ENCODE measurements at places on chromosomes 16 and 17.

DNA sequence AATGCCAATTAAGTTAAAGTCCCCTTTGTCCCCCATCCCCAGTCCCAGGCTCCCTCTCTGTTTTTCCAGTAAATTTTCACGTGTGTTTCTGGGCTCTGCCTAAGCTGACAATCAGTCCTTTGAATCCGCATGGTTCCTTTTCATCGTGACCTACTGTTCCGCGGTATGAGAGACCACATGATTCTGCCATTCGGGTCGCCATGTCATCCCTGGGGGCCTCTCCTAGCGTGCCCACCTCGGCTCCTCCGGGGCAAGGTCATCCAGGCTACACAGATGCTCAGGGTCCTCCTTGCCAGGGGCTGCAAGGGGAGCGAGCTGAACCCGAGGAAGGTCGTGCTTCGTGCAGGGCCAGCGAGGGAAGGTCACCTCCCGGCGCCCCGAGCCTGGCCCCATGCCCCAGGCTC lies 157.6 kb downstream of the RAB11FIP4 start:
- DNase-seq = no peak

- DNase-seq = no peak
Observed at GRCh38 chr16:12259651-12260050, 283.1 kb downstream of the SNX29 start.

GRCh38 chr17:76687298-76688164 lies 23.2 kb downstream of the MXRA7 start:
- no peak for DNase-seq

- DNase-seq = no peak
Observed at GRCh38 chr16:1026057-1026783, 44.6 kb downstream of the SOX8 start.

- no peak for DNase-seq
Observed at GRCh38 chr16:70674221-70675014, 11.4 kb downstream of the MTSS2 start.

DNA sequence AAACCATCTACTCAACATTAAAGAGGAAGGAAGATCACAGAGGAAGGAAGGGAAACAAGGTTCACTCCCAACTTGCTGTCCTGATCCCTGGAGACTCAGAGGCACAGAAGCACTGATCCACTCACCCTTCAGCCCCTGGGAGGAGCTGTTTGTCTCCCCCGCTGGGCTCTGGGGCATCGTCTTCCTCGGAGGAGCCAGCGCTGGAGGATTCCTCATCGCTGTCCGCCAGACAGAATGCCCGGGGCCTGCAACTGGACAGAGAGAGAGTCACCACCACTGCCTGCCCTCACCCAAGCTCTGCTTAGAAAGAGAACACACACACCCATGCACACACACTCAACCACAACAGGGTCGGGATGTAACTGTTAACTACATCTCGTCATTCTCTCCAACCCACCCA lies 24.8 kb upstream of the ERN1 start:
- no peak for DNase-seq

DNA sequence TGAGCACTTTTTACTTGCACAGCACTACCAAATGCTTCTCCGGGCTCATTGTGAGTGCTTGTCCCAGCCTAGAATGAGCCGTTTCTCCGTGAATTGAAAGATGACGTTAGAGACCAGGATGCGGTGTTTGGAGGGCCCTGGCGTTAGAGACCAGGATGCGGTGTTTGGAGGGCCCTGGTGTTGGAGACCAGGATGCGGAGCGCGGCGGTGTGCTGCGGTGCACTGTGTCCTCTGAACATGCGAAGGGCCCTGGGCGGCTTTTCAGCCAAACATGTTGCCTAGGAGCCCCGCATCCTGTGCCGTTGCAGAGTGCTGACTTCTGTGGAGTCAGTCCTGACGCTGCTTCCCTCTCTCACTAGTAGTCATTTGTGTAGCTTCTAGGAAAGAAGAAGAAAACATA lies 42.7 kb downstream of the BANP start:
- no peak for DNase-seq

- no peak for DNase-seq
Observed at GRCh38 chr17:74362810-74363498, 1.3 kb upstream of the BTBD17 start.

DNA sequence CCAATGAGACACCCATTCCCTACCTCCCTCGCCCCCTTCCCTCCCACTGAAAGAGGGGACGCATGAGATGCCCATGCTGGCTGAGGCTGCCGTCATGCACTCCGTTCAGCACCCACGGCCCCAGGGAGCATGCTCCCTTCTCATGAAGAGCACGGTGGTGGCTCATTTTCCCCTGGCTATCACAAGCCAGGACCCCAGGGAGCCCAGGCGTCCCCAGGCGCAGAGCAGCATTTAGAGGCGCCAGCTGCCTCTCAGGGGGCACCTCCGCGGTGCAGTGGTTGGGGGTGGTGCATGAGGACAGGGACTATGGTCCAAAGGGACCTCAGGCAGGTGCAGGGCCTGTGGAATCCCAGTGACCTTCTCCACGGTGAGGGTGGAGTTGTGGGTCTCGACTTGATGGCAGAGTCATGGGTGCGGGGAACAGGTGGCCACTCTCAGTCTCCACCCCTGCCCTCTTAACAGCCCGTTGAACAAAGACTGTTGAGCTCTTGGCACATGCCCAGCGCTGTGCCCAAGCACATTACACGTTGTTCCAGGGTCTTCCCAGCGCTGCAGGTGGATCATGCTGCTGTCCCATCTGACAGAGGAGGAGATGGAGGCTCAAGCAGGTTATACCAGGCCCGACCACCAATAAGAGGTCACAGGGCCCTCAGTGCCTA lies 13.6 kb downstream of the KIF19 start:
- no peak for DNase-seq

GRCh38 chr17:42814633-42815399 lies 9.3 kb downstream of the BECN1 start:
- DNase-seq = no peak

DNA sequence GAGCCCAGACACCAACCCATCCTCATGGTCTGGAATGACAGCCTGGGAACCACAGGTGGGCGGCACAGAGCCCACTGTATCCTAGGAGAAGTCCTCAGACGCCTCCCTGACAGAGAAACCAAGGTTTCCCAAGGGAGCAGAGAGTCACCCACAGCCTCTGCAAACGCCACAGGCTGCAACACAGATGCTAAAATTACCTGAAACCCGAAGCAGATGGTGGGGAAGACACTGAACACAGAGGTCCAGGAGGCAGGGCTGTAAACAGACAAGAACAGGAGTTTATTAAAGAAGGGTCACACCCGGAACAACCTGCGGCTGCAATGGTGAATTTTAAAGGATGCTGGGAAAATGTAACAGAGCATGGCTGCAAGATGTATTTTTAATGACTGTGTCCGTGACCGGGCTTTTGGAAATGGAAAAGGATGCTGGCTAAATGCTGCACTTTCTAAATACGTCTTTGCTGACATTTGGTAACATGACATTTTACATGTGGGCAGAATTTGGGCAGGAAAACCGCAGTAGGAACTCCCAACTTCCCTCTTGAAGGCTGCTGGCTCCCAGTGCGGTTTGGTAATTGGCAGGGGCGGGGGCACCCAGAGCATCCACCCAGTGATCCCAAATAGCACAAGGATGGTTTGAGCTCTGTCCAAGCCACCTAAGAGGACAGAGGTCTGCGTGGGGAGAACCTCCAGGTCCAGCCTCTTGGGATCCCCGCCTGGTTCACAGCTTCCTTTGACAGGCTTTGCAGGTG lies 13.1 kb downstream of the SLC38A8 start:
- no peak for DNase-seq

DNA sequence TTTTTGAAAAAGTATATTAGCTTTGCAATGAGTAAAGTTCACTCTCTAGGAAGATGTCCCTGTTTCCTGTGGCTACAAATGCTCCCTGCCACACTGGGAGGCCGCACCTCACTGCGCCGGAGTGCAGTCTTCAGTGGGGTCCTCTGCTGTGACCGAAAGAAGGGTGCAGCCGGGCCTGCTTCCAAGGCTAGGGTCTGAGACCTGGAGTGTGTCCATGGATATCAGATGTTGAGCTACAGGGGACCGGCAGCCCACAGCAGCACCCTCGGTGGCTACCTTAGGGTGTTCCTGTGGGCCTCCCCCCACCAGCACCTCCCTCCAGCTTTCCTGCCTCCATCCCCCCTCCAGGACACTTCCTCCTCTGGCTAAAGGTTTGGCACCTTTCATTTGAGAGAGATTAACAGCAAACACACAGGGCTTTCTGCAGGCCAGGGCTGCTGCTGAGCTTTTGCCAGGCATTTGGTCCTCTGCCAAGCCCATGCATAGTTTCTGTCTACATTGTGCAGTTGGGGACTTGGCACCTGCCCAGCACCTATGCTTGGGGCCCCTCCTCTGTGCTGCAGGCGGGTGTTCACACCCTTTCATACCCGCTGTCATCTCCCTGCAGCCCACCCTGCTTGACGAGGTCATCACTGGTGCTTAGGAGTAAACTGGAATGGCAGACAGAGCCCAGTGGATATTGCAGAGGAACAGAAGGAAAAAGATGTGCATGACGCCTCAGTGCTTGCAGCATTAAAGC lies 33.8 kb upstream of the CRISPLD2 start:
- no peak for DNase-seq

Measured in activated T-cell treated with anti-CD3 and anti-CD28 coated beads for 4 hours (primary cell).